ENCODE measurements at places on chromosomes 7 and 10.

DNA sequence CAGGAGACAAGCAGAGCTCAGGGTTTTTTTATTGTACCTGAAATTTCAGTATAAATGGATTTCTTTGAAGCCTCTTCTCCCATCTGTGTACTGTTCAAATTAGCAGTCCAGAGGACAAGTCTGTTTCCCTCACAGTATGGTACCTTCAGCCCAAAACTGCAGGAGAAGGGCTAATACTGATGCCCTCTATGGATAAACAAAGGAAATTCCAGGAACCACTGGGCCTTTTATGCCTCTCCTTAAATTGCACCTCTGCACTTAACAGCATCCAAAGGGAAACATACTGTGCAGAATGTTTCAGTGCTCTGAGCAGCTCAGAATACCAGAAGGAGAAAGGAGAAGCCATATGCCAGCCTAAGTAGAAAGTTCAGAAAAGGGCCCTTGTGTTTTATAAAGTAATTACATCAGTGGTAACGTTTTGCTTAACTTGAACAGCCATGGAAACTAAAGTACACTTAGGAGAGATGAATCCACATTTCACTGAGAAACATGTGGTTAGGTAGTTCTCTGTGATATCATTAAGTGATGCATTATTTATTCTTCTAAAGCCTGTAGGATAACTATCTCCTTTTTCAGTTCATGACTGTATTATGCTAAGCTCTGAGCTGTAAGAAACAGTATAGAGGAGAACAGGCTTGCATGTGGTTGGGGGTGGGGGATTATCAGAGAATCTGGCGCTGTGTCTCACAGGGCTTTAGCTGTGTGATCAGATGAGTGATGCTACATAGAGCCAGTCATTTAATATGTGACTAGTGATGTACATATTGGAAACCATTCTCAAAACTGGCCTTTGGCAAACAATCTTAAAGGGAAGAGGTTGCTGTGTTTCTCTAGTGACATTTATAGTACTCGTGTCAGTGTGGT, 111.3 kb downstream of the POU6F2 start:
- DNase-seq, result no peak

DNA sequence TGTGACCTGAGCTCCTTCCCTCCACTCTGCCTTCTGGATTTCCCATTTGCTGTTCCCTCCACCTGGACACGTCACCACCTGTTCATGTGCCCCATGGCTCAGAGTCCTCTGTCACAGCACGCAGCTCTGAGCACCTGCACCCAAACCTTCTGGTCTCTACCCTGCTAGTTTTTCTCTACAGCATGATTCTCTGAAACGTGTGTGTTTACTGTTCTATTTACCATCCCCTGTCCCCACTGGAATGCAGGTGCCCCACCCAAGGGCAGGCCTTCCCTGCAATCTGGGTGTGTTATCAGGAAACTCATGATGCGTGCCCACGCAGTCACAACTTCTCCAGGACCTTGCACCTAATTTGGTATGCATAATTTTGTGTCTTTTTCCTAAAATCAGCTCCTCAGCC, 284.4 kb upstream of the IGFBP3 start:
- DNase-seq, result no peak

GRCh38 chr7:36082216-36082615, 70.8 kb upstream of the EEPD1 start:
- no peak for DNase-seq

GRCh38 chr10:61899069-61899531, 2.4 kb upstream of the ARID5B start:
- peak; percentile 55 for DNase-seq

DNA sequence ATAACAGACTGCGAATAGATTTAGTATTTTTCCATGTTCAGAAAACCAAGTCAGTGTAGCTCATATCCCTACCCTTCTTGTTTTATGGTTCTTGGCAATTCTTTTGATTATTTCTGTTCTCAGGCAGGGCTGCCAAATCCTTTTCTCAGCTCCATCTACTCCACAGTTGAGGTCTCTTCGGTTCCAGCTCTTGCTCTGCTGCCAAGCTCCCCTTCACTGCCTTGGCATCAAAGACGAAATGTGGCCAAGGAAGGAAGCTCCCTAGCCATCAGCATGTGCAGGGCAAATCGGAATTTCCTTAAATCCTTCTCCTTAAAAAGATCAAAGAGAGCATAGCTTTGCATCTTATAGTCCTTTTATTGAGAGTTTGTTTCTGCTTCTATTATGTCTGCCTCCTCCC, 116.4 kb upstream of the NOBOX start:
- DNase-seq, result no peak

DNA sequence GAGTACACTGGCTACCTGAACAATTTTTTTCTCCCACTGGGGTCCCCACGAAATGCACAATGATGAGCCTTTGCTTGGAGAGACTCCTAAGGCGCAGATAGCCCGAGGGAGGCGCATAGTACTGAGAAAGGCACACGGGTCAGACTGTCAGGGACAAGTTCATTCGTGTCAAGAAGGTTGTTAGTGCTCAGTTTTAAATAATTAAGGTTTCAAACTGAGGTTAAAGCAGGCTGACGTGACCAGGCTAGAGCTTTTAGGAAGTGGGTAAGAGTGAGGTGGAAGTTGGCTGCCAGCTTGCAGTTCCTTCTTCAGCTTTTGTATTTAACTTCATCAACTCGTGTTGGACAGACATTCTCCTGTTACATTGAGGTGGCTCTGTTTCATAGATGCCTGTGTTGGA, 31.6 kb downstream of the RBM33 start:
- peak; percentile 76 for DNase-seq

GRCh38 chr10:89332123-89332633, 4.4 kb downstream of the IFIT3 start:
- peak; percentile 49 for DNase-seq

- no peak for DNase-seq
Observed at GRCh38 chr7:47458057-47458456, 123.9 kb downstream of the TNS3 start.

- no peak for DNase-seq
Observed at GRCh38 chr10:101767966-101768790, 7.7 kb downstream of the FGF8 start.

- DNase-seq, result no peak
Observed at GRCh38 chr7:121744319-121744718, 128.6 kb upstream of the PTPRZ1 start.

DNA sequence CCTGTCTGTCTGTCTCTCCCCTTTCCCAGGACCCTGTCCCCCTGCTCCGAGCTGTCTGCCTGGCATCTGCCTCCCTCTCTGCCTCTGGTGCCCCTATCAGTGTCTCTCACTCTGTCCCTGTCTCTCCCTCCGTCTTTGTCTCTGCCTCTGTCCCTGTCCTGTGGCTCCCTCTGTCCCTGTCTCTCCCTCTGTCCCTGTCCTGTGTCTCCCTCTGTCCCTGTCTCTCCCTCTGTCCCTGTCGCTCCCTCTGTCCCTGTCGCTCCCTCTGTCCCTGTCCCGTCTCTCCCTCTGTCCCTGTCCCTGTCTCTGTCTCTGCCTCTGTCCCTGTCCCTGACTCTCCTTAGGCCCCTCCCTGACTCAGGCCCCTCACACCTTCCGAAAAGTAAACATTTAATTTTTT, 75.0 kb upstream of the PAX2 start:
- no peak for DNase-seq

DNA sequence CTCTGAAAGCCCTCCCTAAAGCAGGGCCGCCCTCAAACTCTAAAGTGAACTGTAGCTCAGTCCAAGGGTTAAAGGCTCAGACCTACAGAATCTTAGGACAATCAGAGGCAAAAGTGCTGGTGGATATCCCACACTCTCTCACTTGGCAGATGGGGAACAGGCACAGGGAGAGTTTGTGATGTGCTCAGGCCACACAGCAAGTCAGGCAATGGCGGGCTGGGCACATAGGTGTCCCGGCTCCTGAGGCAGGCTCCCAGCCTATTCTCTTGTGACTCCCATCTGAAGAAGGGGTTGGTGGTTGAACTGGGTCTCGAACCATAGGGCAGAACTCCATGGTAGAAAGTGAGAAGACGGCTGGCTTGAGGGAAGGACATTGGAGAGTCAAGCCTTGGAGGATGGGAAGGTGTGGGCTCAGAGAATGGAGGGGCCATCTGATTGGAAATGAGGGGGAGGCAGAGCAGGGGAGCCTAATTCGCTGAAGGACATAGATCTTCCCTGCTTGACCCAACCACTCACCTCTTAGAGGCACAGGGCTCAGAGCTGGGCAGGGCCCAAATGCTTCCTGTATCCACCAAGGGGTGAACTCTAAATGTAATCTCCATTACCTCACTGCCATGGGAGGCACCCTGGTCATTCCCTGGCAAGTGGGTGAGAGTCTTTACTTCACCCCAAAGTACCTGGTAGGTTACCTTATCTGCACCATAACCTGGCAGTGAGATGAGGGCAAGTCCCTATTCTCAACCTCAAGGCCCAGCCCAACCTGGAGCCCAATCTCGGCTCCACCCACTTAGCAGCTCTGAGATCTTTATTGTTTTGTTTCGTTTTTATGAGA, 4.9 kb upstream of the ZMIZ1 start:
- DNase-seq, result no peak

DNA sequence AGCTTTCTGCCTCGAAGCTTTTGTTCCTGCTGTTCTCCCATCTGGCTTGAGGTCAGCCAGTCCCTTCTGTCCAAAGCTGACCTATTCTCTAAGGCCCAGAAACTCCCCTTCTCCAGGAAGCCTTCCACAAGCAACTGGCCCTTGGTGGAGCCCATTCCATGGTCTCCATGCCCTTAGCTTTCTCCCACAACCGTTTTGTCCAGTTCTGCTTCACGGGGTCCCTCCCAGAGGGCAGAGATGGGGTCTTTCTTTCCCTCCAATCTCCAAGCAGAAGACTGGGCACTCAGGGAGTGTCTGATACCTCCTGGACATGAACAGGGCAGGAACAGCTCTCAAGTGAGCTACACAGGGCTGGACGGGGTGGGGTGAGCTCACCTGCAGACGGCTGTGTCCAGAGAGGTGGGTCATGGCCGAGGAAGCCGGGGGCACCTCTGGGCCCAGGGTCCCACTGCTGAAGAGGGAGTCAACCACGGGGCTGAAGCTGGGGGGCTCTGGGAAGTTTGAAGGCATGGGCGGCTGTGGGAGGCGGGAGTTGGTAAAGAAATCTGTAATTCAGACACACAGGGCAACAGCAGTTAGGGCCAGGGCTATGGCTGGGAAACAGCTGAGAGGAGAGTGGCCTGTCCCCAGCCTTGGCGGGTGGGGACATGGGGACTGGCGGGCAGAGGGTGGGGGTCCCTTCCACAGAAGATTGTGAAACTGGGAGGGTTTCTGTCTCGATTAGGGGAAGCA, 20.9 kb upstream of the TBL2 start:
- no peak for DNase-seq

GRCh38 chr10:35643151-35644049, 1.3 kb upstream of the FZD8 start:
- peak; percentile 24 for DNase-seq

GRCh38 chr7:95263785-95264362, 60.5 kb downstream of the PON1 start:
- DNase-seq, result no peak

DNA sequence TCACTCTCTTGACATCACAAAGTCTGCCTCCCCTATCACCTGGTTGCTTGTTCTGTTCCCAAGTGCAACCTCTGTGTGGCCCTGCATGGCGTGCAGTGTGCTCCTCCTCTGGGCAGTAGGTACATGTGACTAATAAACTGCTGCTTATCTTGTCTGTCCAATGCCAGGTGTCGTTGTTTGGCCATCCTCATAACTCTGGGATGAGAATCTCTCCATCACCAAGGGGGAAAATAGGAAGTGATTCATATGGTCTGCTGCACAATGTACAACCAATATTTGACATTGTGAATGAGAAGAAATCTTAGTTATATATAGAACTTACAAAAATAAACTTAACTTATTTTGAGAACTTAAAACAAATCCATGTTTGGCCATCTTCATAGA, 135.2 kb downstream of the INHBA start:
- DNase-seq, result no peak

DNA sequence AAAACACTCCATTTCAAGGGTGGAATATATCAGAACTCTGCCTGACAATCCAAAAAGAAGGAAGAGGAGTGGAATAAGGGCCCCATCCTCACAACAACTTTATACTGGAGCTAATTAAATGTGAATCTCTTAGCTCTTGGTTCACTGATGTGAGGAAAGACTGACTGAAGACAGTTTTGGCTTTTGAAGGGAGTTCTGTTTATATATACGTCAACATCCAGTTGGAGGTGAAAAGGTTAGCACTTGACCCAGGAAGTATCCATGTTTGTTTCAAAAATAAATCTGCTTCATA, 3.0 kb downstream of the HOXA1 start:
- no peak for DNase-seq

GRCh38 chr10:104640339-104641186, 527 bp upstream of the SORCS3 start:
- no peak for DNase-seq

GRCh38 chr7:36272567-36273269, 116.9 kb upstream of the ANLN start:
- no peak for DNase-seq

DNA sequence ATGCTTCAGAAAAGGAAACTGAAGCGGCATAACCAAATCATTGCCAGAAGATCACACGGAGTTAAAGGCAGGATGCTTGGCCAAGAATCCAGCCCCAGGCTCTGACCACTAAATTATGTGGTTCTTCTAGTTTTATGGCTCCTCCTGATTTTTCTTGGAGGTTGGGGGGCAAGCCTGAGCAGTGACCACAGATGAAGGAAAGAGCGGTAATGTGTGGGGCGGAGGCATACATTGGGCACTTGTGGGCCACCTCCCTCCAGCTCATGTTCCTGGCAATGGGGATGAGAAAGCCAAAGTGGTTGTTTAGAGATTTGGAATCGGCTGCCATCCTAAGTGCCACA, 3.2 kb downstream of the TRPV6 start:
- no peak for DNase-seq

GRCh38 chr10:129969911-129970464, 5.9 kb upstream of the EBF3 start:
- no peak for DNase-seq

DNA sequence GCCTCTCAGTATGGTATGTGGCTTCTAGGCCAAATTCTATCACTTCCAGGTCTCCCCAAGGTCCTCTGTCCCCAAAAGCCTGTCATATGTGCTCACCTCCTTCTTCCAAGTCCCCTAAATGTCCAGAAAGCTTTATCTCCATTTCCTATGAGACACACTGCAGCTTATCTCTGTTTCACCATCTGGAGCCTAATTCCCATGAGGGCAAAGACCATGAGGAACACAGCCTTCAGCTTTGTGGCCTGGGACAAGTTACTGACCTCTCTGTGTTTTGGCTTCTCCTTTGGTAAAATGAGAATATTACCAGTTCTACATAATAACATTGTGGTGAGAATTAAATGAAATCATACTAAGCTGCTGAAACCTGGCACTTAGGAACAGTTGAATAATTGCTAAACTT, 19.2 kb downstream of the ST8SIA6 start:
- no peak for DNase-seq

DNA sequence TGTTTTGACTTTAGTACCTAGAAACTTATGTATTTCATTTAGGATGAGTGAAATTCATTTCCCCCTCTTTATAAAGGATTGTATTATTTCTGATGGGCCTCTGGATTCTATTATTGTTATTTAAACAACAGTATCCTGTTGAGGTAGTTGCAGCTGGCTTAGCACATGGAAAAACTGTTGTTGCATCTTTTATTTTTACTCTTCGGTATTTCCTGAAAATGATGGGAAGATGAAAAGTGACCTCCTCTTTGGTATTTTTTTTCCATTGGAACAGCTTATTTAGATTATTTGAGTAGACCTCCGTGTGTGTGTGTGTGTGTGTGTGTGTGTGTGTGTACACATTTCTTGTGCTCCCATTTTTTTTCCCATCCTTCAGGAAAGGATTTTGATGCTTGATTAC, 129.8 kb downstream of the PRKG1 start:
- DNase-seq, result no peak

GRCh38 chr7:37705976-37706375, 22.4 kb downstream of the GPR141 start:
- no peak for DNase-seq
